ENCODE measurements at places on chromosomes 1 and 21. TPM values are rescaled to one million over a fixed set of nuclear protein-coding genes. Genes with fewer than 3 reads are reported as not detected.

GSTM4 gene
- polyA plus RNA-seq: 60.4 TPM

GCSAML gene
- 0.38 TPM for polyA plus RNA-seq

OR2W3 gene
- 0.55 TPM for polyA plus RNA-seq

GRCh38 chr1:212413902-212414327 is 771 bp downstream of the PACC1 start:
- peak; percentile 27 for DNase-seq

DNA sequence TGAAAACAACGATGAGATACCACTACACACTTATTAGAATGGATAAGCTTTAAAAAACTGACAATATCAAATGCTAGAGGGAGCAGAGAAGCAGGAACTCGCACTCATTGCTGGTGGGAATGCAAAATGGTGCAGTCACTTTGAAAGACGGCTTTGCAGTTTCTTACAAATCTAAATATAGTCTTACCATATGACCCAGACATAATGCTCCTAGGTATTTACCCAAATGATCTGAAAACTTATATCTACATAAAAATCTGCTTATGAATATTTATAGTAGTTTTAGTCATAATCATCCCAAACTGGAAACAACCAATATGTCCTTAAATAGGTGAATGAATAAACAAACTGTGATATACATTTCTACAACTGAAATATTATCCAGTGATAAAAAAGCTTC is 430.9 kb downstream of the MATN1 start:
- DNase-seq: no peak

DNA sequence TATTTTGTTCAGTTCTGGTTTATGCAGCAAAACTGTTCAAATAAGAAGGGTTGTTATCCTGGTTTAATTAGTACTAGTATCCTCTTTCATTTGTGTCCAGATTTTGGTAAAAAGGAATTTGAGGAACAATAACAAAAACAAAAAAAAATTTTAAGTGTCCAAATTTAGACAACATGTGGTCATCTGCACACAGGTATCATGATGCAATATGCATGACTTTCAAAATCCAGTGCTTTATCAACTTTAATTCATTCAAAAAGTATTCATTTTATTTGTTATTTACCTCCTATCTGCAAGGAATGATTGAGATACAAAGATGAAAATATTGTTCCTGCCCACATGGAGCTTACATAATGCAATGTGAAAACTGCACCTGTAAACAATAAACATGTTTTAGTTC is 16.7 kb upstream of the MAGI3 start:
- no peak for DNase-seq

GRCh38 chr1:156880473-156880872 is 13.0 kb upstream of the PEAR1 start:
- no peak for DNase-seq

DNA sequence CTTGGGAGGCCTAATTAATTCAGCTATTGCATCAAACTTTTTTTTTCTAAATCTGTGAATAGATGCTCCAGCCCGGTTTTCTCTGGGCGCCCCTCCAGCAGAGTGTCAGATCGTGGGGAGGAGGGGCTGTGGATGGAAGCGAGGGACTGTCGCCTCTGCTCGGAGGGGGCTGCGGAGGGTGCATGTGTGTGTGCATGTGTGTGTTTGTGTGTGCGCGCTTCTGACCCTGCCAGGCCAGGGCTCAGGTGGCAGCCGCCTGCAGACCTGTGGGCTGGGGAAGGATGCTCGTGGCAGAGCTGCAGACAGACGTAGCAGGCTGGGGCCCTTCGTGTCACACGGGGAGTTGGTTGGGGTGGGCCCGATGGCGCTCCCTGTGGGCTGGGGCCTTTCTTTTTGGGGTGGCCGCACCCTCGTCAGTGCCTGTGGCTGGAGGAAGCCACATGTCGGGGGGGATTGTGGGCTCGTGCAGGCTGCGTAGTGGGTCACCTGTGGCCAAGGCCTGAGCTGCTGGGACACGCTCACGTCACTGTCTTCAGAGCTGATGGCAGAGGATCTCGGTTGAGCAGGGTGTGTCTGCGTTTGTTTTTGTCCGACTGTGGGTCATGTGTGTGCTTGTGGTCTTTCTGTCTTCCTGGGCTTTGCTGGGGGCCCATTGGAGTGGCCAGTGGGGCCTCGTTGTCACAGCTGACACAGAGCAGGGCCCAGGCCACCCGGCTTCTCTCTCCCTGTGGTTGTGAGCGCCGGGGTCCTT is 2.8 kb downstream of the SKI start:
- DNase-seq: no peak

DNA sequence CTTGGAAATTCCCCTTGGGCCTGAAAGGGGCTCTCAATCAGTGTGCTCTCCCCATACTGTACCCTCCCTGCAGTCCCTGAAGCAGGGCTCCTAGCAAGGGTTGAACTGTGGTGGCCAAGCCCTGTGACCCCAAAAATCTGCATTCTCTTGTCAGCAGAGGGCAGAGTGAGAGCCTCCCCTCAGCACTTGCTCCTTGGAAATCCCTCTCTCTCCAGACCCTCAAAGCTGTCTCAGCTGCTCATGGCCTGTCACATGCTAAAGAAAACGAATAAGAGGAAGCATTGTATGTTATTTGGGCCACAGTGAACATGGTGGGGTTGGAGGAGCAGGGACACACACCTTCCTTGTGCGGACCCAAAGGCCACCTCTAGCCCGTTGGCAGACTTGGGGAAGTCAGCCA is 47.2 kb upstream of the SYNC start:
- DNase-seq: no peak

DNA sequence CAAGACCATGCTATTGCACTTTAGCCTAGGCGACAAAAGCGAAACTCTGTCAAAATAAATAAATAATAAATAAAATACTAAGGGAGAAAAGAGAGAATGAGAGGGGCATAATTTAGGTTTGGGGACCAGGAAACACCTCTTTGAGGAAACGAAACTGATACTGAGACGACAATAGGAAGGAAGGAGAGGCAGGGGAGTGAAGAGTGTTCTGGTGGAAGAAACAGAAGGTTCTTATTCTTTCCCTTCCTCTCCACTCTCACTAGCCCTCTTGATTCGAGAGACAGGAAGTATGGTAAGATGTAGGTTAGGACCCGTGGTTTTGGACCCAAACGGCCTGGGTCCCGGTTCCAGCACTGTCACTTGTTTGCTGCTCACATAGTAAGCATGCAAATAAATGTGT is 1.6 kb upstream of the NKAIN1 start:
- DNase-seq: no peak

GRCh38 chr1:60848583-60849188 is 233.7 kb upstream of the NFIA start:
- DNase-seq: no peak

DNA sequence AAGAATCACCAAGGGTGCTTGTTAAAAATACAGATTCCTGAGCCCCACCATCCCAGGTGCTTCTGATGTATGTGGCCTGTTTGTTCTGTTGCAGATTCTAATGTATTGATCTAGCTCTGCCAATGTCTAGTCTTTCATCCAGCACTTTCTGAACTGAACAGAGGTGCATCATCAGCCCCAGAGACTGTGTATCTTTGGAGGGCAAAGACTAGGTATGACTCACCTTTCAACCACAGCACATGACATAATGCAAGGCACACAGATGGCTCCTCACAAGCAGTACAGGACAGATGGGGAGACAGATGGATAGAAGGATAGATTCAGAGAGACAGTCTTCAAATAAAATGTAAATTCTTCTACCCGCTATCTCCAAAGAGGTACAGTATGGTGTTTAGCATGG is 32.3 kb downstream of the CD58 start:
- DNase-seq: no peak

Measured in renal pelvis (tissue), 12 donors.